ENCODE measurements at places on chromosomes 16 and 17.

DNA sequence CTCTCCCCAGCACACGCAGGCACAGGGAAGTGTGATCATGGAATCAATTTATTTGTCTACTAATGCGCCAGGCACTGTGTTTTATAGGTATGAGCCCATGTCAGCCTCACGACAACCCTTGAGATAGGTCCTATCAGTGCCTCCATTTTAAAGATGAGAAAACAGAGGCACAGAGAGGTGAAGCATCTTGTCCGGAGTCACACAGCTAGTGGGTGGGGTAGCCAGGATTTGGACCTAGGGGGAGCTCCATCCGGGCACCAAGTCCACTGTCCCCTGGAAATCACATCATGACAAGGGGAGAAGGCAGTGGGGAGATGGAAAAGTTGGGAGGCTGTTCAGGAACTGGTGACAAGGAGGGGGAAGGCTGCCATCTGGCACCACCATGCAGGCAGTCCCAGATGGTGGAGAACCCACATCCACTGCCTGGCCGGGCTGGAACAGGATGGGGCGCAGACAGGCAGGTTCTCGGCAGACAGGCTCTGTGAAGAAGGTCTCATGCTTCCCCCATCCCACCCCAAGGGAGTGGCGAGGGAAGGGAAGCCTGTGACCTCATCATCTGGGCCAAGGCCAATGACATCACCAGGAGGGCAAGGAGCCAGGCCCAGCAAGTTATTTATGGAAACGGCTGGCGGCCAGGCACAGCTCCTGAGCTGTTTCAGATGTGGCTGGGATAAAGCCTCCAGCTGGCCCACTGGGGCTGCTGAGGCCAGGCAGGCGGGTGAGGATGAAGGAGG lies 126.0 kb upstream of the SDK2 start:
- peak; percentile 89 for DNase-seq

DNA sequence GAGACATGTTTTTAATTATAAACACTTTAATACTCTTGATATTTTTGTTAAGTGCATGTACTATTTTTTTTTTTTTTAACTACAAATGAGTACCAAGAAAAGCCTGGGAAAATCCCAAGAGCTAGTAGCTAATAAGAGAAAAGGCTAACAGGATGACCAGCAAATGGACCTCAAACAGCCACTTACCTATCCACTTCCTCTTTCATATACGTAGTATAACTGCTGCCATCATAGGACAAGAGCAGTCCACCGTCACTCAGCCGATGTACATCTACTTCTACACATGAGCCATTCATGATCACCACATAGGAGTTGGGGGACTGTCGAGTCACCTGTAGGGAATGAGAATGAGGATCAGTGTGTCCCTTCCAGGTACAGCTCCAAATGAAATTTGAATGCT lies 128.0 kb upstream of the C17orf78 start:
- no peak for DNase-seq

DNA sequence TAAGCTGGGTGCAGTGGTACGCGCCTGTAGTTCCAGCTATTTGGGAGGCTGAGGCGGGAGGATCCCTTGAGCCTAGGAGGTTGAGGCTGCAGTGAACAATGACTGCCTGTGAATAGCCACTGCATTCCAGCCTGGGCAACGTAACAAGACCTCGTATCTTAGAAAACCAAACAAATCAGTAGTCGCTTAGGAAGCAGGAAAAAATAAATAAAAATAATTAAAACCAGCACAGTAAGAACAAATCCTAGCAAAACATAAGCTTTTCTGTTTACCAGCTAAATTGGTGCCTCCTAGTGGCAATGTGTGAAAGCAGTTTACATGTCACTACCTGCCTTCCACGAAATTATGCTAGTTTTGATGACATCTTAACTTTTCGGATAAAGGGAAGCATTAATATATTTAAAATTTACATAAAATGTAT lies 1.3 kb downstream of the ARMC5 start:
- DNase-seq: no peak

- DNase-seq: no peak
Measured at GRCh38 chr17:34071886-34072420, 183.1 kb upstream of the CCL2 start.

GRCh38 chr17:804541-805435 lies 22.6 kb downstream of the MRM3 start:
- no peak for DNase-seq

GRCh38 chr16:17451843-17452242 lies 18.9 kb downstream of the XYLT1 start:
- DNase-seq: no peak

- DNase-seq: no peak
Measured at GRCh38 chr16:52770828-52771227, 223.9 kb upstream of the TOX3 start.

- DNase-seq: no peak
Measured at GRCh38 chr16:35410438-35410837, 1951.0 kb downstream of the TP53TG3F start.

DNA sequence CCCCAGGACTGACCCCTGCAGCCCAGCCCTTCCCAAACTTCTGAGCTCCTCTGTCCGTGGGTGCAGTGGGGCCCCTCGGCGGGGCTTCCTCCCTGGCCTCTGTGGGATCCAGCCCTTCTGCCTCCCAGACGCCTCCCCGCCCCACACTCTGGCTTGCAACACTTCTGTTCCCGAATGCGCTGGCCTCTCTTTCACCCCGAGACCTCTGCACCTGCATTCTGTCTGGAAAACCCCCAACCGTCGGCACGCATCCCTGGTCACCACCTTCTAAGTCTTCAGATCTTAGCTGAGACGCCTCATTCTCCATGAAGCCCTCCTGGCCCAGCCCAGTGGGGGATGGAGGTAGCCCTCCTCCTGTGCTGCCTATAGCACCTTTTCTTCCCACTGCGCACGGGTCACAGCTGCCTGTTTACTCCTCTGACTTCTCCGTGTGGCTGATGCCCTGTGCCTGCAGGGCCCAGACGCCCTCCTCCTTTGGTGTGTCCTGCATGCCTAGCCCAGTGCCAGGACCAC lies 26.4 kb downstream of the TMEM235 start:
- DNase-seq: no peak

DNA sequence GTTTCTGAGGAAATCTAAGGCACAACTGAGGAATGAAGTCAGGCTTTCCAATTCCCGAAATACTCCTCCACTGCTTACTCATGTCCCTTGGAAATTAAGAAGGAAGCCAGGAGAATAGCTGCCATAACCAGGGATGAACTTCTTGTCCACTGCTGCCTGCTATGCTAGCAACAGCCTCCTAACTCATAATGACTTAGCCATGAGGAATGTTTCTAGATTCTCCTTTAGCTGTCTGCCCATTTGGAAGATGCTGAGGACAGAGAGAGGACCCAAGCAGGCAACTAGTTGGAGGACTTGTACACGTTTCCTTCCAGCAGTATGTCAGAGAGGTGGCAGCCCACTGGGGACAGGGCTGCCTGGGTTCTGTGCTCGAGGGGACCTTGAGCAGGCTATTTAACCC lies 939 bp upstream of the CCL2 start:
- no peak for DNase-seq

DNA sequence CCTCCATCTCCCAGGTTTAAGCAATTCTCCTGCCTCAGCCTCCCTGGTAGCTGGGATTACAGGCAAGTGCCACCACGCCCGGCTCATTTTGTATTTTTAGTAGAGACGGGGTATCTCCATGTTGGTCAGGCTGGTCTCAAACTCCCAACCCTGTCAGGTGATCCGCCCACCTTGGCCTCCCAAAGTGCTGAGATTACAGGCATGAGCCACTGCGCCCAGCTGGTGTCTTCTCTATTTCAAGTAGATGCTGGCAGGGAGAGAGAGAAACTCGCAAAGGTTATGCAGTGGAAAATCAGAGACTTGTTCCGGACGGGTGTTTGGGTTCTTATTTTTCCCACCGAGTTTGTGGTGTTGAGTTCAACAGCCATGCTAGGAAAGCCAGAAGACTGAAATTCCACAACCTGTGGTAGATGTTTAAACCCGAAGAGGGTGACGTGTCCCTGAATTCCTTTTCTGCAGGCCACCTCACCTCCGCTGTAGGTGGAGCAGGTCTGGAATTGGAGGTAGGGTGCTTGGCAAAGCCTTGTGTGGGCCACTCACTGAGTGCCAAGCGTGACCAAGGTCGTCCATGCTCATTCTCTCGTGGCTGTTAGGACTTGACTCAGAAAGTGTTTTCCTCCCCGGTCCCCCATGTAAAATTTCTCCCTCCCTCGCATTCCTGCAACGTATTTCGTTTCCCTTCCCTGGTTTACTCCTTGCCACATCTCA lies 7.3 kb upstream of the ZDHHC7 start:
- no peak for DNase-seq

GRCh38 chr17:29412780-29413565 lies 22.8 kb downstream of the TAOK1 start:
- no peak for DNase-seq

GRCh38 chr17:49343273-49343672 lies 18.8 kb downstream of the ZNF652 start:
- no peak for DNase-seq

DNA sequence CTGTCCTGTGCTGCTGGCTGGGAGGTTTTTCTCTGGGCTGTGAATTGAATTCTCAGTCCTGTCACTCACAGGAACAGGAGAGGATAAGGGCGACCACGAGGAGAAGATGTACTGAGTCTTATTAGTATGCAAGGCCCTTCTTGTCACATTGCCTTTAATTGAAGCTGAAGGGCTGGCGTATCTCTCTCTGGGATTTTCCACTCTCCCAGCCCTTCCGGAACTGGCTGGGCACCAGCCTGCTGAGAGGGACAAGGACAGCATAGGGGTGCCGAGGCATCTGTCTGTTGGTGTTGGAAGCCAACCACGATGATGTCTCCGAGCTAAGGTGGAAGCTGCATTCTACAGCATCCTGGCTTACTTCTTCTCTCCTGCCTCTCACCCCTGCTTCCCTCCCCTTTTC lies 33.2 kb downstream of the GPRC5B start:
- DNase-seq: no peak

- no peak for DNase-seq
Measured at GRCh38 chr16:50093607-50094539, 28.1 kb downstream of the HEATR3 start.

GRCh38 chr16:53435066-53435688 lies 906 bp downstream of the RBL2 start:
- peak; percentile 78 for DNase-seq

DNA sequence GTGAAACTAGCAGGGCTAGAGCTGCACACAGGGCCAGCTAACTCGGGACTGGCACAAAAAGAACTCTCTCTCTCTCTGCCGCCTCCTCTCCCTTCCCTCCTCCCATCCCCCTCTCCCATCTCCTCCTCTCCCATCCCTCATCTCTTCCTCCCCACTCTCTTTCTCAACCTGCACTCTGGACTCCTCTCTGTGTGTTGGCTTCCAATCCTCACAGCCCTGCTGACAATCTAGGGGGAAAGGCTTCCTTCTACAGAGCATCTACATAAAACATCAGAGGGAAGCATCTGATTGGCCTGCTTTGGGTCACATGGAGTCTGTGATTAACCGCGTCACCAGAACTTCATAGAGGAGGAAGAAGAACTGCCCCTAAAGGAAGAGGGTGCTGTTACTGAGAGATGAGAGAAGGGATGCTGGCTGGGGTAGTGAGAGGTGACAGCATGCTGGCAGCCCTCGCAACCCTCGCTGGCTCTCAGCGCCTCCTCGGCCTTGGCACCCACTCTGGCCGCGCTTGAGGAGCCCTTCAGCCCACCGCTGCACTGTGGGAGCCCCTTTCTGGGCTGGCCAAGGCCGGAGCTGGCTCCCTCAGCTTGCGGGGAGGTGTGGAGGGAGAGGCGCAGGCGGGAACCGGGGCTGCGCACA lies 12.8 kb upstream of the ZFP90 start:
- DNase-seq: no peak

DNA sequence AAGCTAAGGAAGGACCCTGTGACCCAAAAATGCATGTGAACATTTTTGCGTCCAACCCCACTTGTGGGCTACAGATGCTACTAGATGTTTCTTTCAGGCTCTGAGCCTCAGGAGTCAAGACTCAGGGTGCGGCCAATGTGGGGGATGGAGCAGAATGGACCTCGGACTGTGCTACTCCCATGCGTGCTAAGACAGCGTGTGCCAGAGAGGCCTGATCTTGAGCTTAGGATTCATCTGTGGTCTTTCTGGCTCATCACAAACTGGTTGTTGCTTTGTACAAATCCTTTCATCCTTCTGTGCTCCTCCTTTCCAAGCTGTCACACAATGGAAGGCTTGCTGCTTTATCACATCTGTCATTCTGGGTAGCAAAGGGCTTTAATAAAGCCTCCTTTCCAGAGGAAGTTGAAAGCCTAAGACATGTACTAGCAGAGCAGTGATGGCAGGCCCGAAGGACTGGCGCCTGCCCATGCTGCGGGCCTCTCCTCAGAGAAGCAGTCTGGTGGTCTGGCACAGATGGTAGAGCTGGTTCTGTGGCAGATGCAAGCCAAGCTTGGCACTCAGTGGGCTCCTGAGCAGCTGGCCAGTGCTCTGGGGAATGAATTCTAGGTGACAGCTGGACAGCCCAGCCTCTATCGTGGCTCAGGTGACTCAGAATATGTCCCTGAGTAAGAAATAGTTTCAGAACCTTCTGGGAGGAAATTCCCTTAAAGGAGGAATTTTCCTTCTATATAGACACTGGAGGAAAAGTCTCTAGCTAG lies 27.8 kb downstream of the COG4 start:
- DNase-seq: no peak

GRCh38 chr17:68182011-68182306 lies 65.9 kb upstream of the AMZ2 start:
- DNase-seq: no peak

GRCh38 chr17:42563143-42563509 lies 1.2 kb downstream of the COASY start:
- DNase-seq: no peak

GRCh38 chr16:30757316-30757715 lies 4.5 kb downstream of the CFAP119 start:
- no peak for DNase-seq

GRCh38 chr17:67737145-67737544 lies 19.4 kb downstream of the NOL11 start:
- no peak for DNase-seq

GRCh38 chr17:799261-799660 lies 17.1 kb downstream of the MRM3 start:
- no peak for DNase-seq
